Activated CD4-positive, alpha-beta memory T cell treated with anti-CD3 and anti-CD28 coated beads for 36 hours (primary cell): ENCODE measurements at places on chromosomes 3 and 15. TPM values are rescaled to one million over a fixed set of nuclear protein-coding genes. Genes with fewer than 3 reads are reported as not detected.

DNA sequence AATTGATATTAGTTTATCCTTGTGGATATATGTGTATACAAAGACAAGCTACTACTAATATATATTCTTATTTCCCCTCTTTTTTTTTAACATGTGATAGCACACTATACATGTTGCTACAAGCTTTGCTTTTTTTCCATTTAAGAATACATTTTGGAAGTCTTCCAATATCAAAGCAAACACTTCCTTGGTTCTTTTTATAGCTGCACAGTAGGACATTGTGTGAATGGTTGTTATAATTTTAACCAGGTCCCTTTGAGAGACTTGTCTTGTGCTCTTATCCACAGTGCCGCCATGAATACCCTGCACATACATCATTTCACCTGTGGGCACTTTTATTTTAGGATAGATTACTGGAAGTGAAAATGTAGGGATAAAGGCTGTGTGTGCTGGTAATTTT, 88.7 kb downstream of the CACNA2D3 start:
- no peak for DNase-seq

- no peak for DNase-seq
These were observed 10.3 kb downstream of the ZBTB47 start for GRCh38 chr3:42663581-42664437.

GRCh38 chr3:89521328-89521727, 413.9 kb downstream of the EPHA3 start:
- no peak for DNase-seq

DNA sequence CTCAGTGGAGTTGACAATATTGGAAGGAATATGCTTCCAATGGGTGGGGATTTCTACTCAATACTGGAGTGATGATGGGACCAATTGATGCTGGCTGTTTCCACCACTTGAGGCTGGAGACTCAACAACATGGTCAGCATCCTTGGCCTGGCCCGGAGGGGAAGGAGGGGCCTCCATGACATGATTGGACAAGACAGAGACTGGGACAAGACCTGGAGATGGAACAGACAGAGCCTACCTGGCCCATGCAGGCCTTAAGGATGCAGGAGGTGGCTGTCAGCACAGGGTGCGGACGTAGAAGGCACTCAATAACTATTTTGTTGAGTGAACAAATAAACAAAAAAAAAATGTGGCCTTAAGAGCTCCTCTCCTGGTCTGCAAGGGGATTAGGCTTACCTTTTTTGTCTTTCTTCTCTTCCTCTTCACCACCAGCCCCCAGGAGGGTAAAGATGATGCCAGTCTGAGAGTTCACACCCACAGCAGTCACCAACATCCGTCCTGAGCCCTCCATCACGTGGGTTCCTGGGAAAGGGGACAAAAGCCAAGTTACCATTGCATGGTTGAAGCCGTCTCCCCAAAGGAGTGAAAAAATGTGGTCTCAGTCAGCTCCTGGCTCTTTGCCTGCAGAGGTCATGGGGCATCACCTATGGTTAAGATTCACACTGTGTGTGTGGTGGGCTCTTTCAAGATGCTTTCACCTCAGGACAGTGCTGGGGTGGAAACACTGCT, 67.1 kb upstream of the SEC13 start:
- DNase-seq = no peak

GRCh38 chr3:45113625-45114050, 32.5 kb downstream of the CDCP1 start:
- DNase-seq = no peak

The LIPC gene
- total RNA-seq = not detected
